ENCODE measurements at places on chromosomes 13 and 19.

- DNase-seq: no peak
These were observed 76.1 kb downstream of the TEX26 start for GRCh38 chr13:31008400-31009115.

DNA sequence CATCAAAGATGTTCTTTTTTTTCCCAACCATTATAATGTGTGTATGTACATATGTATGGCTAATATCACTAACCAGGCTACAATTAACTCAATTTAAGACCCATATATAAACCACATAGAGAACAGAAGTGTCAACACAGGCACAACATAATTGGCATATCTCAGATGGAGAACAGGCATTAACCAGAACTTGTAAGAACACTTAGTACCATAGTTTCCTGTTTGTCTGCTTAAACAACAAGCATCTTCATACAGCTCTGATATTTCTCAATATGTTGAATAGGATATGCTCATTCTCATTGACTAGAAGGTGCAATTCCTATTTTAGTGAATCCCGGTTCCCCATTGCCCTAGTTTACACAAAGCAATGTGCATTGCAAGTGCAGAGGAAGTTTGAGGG lies 116.9 kb upstream of the EDNRB start:
- no peak for DNase-seq

DNA sequence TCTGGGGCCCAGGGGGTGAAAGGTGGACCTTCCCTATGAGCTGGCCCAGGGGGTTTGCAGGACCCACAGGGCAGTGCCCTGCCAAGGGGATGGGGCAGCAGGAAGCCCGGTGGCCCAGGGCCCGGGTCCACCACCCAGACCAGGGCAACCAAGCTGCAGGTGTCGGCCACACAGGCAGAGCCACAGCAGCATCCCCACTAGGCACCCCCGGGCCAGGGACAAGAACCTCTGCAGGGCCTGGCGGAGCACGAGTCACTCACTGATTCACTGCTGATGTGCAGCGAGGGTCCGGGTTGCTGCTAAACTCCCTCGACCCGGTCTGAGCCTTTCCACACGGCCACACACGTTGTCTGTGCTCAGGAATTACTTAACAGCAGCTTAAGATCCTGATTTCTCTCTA lies 8.8 kb downstream of the FZR1 start:
- no peak for DNase-seq

GRCh38 chr13:75985132-75985531 lies 349.0 kb downstream of the LMO7 start:
- DNase-seq: no peak

GRCh38 chr19:58001895-58002369 lies 688 bp downstream of the ZNF606 start:
- DNase-seq: no peak

Data from foreskin melanocyte (primary cell).